ENCODE measurements at places on chromosomes 1 and 21. TPM values are rescaled to one million over a fixed set of nuclear protein-coding genes. Genes with fewer than 3 reads are reported as not detected.
A peak's percentile ranks its signal among the peaks of the same experiment; 100 is the strongest.

The EBNA1BP2 gene
- 21.5 TPM for total RNA-seq

The DYNLT5 gene
- not detected for total RNA-seq

The GPR161 gene
- 9.7 TPM for total RNA-seq

The S100A7A gene
- not detected for total RNA-seq

The SMIM1 gene
- 6.8 TPM for total RNA-seq

The LMX1A gene
- not detected for total RNA-seq

The CYP4X1 gene
- total RNA-seq: 1.6 TPM

DNA sequence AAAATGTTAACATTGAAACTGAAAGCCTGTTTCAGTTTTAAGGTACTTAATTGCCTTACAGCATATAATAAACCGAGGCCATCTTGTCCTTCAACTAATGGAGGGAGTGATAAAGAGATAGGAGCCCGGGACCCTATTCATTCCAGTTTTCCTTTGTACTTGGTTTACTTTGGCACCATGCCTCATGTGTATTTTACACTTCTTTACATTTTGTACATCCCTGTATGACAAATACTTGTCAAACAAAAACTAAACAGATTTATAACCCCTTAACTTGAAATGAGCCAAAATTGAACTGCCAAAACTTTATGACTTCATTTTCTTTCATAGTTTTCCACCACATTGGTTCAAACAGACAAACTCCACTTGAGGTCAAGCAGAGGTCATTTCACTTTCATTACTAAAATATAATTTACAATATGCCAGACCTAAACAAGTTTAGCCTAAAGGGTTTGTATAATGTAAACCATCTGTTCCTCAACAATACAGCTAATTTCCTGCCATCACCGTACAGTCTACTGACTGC, 30.9 kb upstream of the UBE2U start:
- DNase-seq: no peak
- no peak overlapping the region for H3K4me3 ChIP-seq
- H3K36me3 ChIP-seq: no peaks in the 10 kb centered on the region
- peak overlapping the region; percentile 73 for H3K27ac ChIP-seq

- no peak overlapping the region for H3K4me3 ChIP-seq
- H3K4me1 ChIP-seq: peaks cover 23% of the 10 kb centered on the region
- DNase-seq: no peak
- no peak overlapping the region for H3K27ac ChIP-seq
- no peaks in the 10 kb centered on the region for H3K36me3 ChIP-seq
- no peaks in the 10 kb centered on the region for H3K27me3 ChIP-seq
Observed at GRCh38 chr1:155064832-155065429, 1.4 kb downstream of the EFNA4 start.

GRCh38 chr1:212089560-212090163, 54.1 kb downstream of the DTL start:
- DNase-seq: no peak
- no peaks in the 10 kb centered on the region for H3K4me1 ChIP-seq
- no peaks in the 10 kb centered on the region for H3K27me3 ChIP-seq
- no peak overlapping the region for H3K4me3 ChIP-seq

DNA sequence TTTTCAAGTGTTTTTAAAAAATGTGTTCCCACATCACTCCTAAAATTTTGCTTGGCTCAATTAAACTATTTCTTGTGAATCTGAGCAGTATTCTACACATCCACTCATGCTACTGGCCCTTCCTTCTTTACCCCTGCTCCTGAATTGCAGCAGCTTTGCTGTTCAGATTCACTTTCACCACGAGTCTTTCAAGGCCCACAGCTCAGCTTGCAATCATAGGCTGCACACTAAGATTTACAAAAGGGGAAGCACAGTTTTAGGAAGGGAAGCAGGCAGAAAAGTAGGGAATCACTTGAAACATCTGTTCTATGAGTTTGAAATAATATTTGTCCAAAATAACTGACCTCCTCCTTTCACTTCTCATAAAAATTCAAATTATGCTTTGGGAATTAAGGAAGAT, 70.9 kb upstream of the EDEM3 start:
- peak overlapping the region; percentile 65 for H3K27ac ChIP-seq
- no peaks in the 10 kb centered on the region for H3K4me1 ChIP-seq
- no peaks in the 10 kb centered on the region for H3K27me3 ChIP-seq
- peaks cover 29% of the 10 kb centered on the region for H3K36me3 ChIP-seq

GRCh38 chr1:241608379-241609033, 31.7 kb downstream of the CHML start:
- H3K27ac ChIP-seq: no peak overlapping the region
- no peaks in the 10 kb centered on the region for H3K27me3 ChIP-seq
- no peak for DNase-seq
- H3K4me1 ChIP-seq: peaks cover 9% of the 10 kb centered on the region
- H3K4me3 ChIP-seq: no peak overlapping the region

DNA sequence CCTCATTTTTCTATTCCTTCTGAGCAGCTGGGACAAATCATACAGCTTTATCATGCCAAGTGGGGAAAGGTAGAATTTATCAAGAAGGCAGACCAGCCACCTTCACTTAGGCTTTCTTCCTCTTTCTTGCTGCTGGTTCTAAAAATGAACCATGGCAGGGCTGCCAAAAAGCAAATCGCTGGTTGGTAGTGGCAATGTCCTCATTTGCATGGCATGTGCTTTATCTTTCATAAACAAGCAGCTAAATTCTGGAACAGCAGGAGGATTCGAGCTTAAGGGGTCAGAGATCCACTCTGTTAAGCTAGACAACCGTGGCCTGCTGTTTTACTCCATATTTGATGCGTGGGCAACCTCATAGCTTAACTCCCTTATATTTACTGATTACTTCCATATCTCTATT, 91.3 kb downstream of the RPE65 start:
- H3K27me3 ChIP-seq: no peaks in the 10 kb centered on the region
- H3K36me3 ChIP-seq: no peaks in the 10 kb centered on the region
- H3K27ac ChIP-seq: no peak overlapping the region
- DNase-seq: no peak
- peaks cover 8% of the 10 kb centered on the region for H3K4me1 ChIP-seq

GRCh38 chr1:106447466-106447865, 609.0 kb upstream of the PRMT6 start:
- no peak overlapping the region for H3K4me3 ChIP-seq
- no peaks in the 10 kb centered on the region for H3K4me1 ChIP-seq
- H3K36me3 ChIP-seq: no peaks in the 10 kb centered on the region
- no peak for DNase-seq
- H3K27me3 ChIP-seq: no peaks in the 10 kb centered on the region

GRCh38 chr1:235079443-235080296, 49.0 kb downstream of the TOMM20 start:
- no peak overlapping the region for H3K4me3 ChIP-seq
- peaks cover 50% of the 10 kb centered on the region for H3K4me1 ChIP-seq
- no peaks in the 10 kb centered on the region for H3K27me3 ChIP-seq
- H3K27ac ChIP-seq: peak overlapping the region; percentile 84
- DNase-seq: peak; percentile 98

GRCh38 chr1:154720328-154721297, 112.6 kb upstream of the ADAR start:
- H3K4me1 ChIP-seq: no peaks in the 10 kb centered on the region
- no peak for DNase-seq
- no peak overlapping the region for H3K27ac ChIP-seq
- no peaks in the 10 kb centered on the region for H3K36me3 ChIP-seq
- no peaks in the 10 kb centered on the region for H3K27me3 ChIP-seq
- no peak overlapping the region for H3K4me3 ChIP-seq

DNA sequence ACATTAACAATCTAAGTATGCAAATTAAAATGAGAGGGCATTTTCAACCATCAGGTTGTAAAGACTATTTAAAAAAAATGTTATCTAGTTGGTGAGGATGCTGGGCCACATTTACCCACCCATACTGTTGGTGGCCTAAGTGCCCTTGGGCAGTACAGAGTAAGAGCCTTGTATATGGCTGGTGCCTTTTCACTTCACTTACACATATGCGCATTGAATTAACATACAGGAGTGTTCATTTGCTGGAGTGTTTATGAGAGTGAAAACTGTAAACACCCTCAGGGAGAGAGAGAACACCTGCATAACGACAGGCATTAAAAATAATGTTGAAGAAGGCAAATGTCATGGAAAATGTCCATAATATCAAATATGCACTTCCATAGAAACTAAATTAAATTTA, 427.1 kb downstream of the PCP4 start:
- H3K4me3 ChIP-seq: no peak overlapping the region
- no peaks in the 10 kb centered on the region for H3K4me1 ChIP-seq
- H3K27ac ChIP-seq: no peak overlapping the region

DNA sequence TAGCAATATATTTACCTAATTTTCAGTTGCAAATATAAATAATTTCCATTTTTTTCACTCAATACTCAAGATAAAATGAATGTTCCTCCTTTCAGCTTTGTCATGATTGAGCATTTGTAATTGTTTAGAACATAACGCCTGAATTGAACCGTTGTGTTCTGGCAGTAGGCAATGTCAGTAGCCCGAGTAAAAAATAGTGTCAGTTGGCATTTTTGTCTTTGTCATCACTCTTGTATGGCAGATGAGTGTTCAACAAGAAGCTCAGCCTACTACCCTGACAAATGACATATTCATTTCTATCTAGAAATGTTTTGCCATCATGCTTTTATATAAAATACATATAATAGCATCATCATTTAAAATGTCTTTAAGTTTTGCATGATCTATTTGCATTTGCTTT, 691.4 kb upstream of the NCAM2 start:
- H3K4me3 ChIP-seq: no peak overlapping the region
- no peaks in the 10 kb centered on the region for H3K27me3 ChIP-seq
- H3K36me3 ChIP-seq: no peaks in the 10 kb centered on the region
- no peak for DNase-seq
- H3K4me1 ChIP-seq: no peaks in the 10 kb centered on the region

- DNase-seq: no peak
- H3K4me1 ChIP-seq: no peaks in the 10 kb centered on the region
- H3K4me3 ChIP-seq: no peak overlapping the region
- no peaks in the 10 kb centered on the region for H3K27me3 ChIP-seq
- H3K27ac ChIP-seq: no peak overlapping the region
Observed at GRCh38 chr21:44687671-44688070, 5.7 kb upstream of the KRTAP12-1 start.

DNA sequence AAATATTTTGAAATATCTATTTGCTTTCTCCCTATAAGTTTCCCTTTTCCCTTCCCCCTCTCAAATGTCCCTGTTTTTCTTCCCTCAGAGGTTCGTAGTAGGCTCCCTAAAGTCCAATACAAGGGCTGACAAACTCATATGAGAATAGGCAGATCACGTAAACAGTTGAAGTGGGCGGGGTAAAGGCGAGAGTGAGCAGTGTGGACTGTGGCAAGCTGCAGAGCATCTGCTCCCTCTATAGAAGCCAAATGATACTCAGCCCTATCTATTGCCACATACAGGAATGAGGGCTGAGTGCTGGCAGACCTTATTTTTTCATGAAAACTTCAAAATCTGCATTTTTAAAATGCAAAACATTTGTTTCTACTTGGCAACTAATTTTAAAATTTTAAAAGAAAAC, 26.3 kb downstream of the PRDX6 start:
- H3K27ac ChIP-seq: no peak overlapping the region

DNA sequence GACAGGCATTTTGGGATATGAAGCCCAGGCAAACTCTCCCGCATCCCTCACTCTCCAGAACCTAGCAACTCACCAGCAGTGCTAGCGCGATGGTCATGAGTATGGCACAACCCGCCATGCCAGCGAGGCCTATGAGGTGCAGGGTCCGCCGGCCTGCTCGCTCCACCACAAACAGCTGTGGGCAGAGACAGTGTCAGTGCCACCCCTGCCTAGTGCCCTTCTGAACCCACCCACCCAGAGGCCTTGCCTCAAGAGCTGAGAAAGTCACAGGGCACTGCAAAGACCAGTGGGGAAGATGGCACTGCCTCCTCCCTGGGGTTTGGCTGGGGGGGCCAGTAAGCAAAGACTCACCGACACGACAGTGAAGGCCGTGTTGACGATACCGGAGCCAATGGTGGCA, 29.8 kb downstream of the SLC2A1 start:
- H3K4me1 ChIP-seq: no peaks in the 10 kb centered on the region
- no peak overlapping the region for H3K27ac ChIP-seq
- H3K27me3 ChIP-seq: no peaks in the 10 kb centered on the region
- no peaks in the 10 kb centered on the region for H3K36me3 ChIP-seq
- DNase-seq: no peak

- H3K27me3 ChIP-seq: peaks cover 25% of the 10 kb centered on the region
- H3K36me3 ChIP-seq: no peaks in the 10 kb centered on the region
- H3K4me1 ChIP-seq: peaks cover 17% of the 10 kb centered on the region
- DNase-seq: no peak
- H3K4me3 ChIP-seq: no peak overlapping the region
- H3K27ac ChIP-seq: no peak overlapping the region
Observed at GRCh38 chr1:44408632-44409602, 3.9 kb downstream of the RNF220 start.

DNA sequence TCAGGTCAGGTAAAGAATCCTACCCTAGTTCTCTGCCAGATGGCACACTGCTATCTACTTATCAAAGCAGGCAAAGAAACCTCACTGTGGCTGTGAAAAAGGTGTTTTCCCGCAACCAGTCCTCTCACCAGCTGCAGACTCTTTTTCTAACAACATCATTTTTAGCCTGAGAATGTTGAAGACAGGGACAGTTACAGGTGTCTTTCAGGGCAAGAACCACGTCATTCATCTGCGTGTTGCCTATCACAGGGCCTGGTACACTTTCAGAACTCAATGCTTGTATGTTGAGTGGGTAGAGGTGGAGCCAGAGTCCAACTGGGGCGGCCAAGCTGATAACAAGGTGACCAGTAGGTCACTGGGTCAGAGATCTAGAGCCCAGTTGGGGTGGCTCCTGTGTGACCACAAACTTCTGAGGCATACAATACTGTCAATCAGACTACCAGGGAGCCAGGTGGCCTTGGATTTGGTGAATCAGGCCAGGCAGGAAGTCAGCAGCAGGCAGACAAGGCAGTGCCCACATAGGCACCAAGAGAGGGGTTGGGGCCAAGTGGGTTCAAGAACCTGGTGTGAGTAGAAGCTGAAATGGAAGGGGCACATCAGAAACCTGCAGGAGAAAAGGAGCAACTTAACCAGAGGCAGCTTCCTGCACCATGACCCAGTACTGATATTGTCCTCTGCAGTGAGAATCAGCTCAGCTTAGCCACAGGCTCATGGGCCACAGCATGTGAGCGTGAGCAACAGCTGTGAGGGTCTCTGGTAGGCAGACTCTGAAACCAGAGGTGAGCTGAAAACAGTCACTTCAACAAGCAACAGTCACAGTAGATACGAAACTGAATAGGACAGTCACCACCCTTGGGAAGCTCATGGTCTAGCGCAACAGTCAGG, 123.6 kb downstream of the DTL start:
- H3K27me3 ChIP-seq: no peaks in the 10 kb centered on the region
- H3K36me3 ChIP-seq: no peaks in the 10 kb centered on the region
- H3K27ac ChIP-seq: no peak overlapping the region
- no peak overlapping the region for H3K4me3 ChIP-seq
- DNase-seq: no peak
- no peaks in the 10 kb centered on the region for H3K4me1 ChIP-seq

DNA sequence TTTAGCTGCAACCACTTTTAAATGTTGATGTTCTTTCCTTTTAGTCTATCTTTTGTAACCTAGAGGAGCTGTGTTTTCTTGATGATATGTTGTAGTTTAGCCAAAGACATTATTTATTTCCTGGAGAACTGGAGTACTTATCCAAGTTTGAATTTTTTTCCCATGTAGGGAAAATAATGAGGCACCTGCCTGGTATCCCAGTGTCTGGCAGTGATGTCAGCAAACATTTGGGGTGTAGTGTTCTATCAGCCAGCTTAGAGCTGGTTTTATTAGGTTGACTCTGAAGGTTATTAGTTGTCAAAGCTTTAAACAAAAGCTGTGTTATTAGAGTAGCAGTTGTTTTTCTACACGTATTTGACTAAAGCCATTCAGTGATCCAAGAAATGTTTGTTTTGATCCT, 3.2 kb downstream of the CTPS1 start:
- no peaks in the 10 kb centered on the region for H3K36me3 ChIP-seq
- peaks cover 31% of the 10 kb centered on the region for H3K4me1 ChIP-seq
- H3K27me3 ChIP-seq: no peaks in the 10 kb centered on the region
- H3K4me3 ChIP-seq: no peak overlapping the region
- H3K27ac ChIP-seq: no peak overlapping the region
- DNase-seq: no peak
